ENCODE measurements at places on chromosomes 12 and 14.

DNA sequence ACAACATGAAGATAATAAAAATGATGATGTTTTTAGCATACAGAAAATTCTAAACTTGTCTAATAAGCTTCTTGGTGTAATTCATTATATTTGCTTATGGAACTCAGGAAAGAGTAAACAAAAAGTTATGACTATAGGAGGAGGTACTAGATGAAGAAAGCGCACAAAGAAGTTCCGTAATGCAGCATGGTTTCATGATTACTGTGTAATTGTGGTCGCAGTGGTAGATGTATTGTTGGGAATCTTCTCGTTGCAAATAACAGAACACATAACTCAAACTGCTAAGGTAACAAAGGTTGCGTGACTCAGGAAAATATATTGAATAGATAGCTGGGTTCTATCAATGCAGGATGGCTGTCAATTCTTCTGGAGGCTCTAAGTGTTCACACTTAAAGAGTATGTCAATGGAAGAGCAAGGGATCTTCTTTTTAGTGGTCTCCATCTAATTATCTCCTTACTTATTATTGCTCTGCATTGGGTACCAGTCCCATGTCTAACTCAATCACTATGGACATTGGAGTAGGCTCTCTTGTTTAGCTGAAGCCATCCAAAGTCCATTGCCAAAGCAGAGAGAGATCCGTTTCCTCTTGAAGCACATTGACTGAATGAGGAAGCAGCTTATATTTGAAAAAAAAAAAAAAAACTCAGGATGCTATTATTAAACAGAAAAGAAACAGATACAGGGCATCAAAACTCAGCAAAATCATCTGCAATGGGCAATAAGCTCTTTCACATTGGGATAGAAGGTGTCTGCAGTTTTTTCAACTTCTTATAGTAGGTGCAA lies 283.4 kb upstream of the ATP2B1 start:
- no peak for DNase-seq

DNA sequence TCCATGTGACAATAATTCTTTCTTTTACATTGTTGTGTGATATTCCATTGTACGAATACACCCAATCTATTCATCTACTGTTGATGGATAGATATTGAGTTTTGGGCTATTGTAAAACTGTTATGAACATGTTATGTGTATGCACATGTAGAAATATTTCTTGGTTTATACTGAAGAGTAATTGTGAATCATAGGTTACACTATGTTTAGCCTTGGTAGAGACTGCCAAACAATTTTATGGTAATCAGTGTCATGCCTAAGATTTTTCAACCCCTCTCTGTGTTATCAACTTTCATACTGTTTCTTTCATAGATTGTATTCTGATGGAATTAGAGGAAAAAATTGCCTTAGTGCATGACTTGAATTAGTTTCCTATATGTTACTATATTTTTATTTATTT lies 39.5 kb downstream of the FRMD6 start:
- no peak for DNase-seq

DNA sequence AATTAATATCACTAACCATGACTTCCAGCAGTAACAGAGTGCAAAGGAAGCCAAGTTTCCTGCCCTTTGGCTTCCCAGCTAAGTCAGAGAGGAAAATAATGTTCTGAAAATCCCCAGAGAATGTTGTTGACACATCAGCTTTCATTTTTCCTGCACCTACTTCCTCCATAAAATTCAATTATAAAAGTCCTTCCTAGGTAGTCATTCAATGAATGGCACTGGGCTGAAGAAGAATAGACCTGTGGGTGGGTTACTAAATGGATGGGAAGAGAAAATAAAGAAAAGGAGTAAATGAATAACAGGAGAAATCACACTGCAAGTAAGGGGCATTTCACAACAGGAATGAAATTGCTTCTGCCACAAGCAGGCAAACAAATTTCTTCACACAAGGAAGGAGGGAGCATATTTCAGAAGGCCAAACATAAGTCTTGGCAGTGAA lies 73.2 kb upstream of the MDM1 start:
- no peak for DNase-seq

GRCh38 chr14:89033756-89034155 lies 209.3 kb downstream of the TTC8 start:
- DNase-seq = no peak

DNA sequence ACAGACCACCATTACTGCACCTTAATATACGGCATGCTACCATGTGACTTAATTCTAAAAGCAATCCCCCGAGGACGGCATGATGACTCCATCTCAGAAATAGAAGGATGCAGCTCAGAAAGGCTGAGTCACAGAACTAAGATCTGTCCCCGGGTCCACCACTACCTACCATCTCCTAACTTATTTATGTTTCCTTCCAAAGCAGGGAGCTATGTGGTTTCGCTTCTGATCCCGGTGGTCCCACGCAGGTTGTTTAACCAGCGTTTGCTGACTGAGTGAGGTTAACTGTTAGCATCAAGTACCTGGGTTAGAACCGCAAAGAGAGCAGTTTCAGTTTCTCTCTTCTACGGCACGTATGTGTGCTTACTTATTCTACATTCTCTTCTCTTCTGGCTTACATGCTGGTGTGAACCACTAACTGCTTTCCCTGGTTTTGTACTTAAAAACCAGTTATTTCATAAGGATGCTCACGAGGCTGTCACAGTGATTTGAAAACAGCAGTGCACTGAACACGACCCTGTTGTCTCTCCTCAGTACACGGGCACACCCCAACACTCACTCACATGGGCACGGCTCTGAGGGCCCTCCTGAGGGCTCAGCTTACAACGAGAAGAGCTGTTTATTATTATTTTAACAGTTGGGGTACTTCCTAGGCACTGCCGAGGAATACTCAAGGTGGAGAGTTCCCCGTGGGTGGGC lies 66.7 kb downstream of the CCDC88C start:
- no peak for DNase-seq

DNA sequence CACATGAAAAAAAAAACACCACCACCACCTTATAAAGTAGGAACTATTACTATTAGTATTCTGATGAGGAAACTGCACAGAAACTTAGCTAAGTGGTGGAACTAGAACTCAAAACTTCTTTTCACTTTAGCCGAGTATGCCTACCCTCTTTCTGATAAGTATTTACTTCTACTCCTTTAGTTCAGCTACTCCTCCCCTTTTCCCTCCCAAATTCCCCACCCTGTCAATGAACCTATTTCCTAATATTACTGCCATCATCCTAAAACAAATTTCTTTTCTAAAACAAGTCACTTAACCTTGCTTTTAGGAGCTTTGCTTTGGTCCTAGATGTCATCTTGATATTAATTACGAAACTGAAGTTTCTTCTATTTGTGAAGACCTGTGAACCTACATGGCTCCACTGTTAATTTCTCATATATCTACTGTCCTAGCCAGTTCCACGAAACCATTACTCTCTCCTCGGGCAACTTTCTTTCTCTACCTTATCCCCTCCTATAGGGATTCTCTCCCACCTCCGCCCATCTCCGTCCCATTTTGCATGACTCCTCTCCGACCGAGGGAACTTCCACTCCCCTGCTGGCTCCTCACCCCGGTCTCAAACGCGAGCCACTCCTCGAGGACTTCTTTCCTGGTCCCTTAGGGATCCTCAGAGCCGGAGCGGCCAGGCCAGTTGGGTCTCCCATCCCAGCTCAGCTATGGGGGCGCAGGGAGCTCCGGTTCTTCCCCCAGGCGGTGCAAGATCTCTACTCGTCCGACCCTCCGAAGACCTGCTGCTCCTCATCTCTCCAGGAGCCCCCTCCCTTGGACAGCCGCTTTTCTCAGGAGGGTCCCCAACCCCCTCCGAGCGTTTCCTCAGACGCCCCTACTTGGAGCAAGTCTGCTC lies 1.1 kb downstream of the NUMB start:
- DNase-seq = no peak
